ENCODE measurements at places on chromosomes 1 and 21.

DNA sequence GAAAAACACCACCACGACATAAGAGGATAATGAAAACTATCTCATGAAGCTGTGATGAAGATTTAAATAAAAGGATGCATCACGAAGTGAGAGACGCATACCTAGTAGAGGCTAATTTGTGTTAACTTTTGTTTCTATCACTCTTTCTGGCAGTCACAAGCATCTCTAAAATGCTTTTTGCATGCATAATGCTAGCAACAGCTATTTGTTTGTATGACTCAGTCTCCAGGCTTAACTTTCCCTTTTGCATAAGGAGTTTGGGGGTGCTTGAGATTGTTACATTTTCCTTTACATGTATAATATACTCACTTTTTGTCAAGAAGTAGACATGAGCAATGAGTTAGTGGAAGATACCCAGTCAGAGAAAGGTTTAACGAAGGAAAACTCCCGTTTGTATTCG lies 385.4 kb downstream of the DISC1 start:
- DNase-seq: no peak

- DNase-seq: no peak
Measured at GRCh38 chr1:248800459-248800858, 25.3 kb downstream of the SH3BP5L start.

- DNase-seq: no peak
Measured at GRCh38 chr1:178174539-178174938, 80.6 kb downstream of the RASAL2 start.

DNA sequence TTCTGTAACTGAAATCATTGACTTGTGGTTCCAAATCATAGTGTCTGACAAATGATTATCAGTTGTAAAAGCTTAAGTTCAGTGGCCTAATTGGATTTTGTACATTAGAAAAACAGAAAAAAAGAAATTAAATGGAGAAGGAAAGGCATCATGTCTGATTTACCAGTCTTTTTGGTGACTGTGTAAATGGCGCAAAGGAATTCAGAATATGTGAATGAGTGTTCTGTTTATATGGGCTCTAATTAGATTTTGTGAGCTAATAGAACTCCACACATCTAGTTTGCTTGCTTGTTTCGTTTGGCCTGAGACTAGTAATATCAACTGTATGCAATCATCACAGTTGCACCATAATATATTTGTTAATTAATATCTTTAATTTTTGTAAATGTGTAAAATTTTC lies 151.7 kb downstream of the PLA2G4A start:
- no peak for DNase-seq

GRCh38 chr1:9115351-9116205 lies 13.3 kb downstream of the GPR157 start:
- no peak for DNase-seq

GRCh38 chr1:27724961-27725373 lies 794 bp upstream of the FAM76A start:
- DNase-seq: no peak

Measured in GM13977 (cell line).